KBM-7 (cell line): ENCODE measurements at places on chromosomes 4 and X.

GRCh38 chr4:6343939-6344408 lies 74.3 kb downstream of the WFS1 start:
- no peak for DNase-seq

- no peak for DNase-seq
Measured at GRCh38 chr4:35938936-35939335, 305.4 kb downstream of the ARAP2 start.

- DNase-seq = peak; percentile 40
Measured at GRCh38 chrX:125132274-125132673, 187.4 kb upstream of the TEX13C start.

- no peak for DNase-seq
Measured at GRCh38 chr4:29565256-29565655, 1154.9 kb upstream of the PCDH7 start.

DNA sequence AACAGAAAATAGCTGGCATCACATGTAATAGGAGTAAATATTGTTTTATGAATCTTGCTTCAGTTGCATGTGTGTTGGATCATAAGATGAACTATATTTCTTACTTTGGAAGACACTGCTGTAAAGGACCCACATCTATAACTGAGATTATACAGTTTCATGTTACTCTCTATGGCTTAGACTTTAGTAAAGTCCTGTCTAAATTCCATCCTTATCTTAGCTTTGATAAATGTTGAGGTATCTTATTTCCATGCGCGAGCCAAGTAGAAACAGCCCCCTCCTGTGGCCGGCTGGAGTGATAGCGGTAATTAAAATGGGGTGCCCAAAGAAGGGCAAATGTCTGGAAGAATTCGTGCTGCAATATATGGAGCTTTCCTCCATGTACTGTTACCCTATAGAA lies 43.0 kb downstream of the CCDC158 start:
- DNase-seq = peak; percentile 59

GRCh38 chr4:151743128-151743854 lies 17.5 kb downstream of the GATB start:
- DNase-seq = no peak

- no peak for DNase-seq
Measured at GRCh38 chr4:100582146-100582545, 64.3 kb upstream of the EMCN start.

- DNase-seq = no peak
Measured at GRCh38 chr4:88940506-88940905, 116.5 kb downstream of the FAM13A start.

DNA sequence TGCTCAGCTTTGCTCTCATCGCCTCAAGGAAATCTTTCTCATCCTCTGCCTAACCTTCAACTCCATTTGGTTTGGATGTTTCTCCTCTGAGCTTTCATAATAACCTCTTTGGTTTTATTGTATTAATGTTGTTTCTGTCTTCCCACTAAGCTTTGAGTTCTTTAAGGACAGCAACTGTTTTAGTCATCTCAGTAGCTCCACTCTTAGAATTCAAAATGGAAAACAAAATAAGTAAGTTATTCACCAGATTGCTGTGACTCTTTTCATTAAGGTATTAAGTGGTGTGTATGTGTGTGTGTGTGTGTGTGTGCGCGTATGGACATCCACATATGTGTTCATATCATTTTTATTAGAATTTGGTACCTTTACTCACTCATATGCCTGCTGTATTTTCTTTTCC lies 279.2 kb upstream of the BOD1L1 start:
- no peak for DNase-seq

DNA sequence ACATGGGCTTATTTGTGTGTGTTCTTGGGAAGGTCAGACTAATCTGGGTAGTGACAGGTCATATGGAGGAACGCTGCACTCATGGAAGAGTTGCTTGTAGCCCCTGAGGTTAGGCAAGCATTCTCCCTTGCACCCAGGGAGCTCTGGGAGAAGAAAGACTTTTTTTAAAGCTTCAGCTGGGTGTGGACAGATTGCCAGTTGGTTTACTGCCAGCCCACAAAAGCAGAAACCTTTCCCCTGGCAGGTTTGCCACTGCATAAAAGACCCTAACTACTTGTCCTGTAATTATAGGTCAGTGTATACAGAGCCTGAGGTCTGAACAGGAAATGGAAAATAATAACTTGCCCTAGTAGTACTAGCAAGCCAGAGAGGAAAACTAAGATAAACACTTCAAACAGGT lies 7.4 kb upstream of the NFKB1 start:
- peak; percentile 21 for DNase-seq
